ENCODE measurements at places on chromosomes 2 and 18.

- no peak for DNase-seq
Measured at GRCh38 chr2:176099728-176100546, at the start of gene HOXD12. HOXD12 (plus strand) TSS chr2:176099795; CDS start chr2:176099802, 7 bp downstream.

- DNase-seq = no peak
Measured at GRCh38 chr18:59561612-59562011, 135.6 kb downstream of the CCBE1 start.

DNA sequence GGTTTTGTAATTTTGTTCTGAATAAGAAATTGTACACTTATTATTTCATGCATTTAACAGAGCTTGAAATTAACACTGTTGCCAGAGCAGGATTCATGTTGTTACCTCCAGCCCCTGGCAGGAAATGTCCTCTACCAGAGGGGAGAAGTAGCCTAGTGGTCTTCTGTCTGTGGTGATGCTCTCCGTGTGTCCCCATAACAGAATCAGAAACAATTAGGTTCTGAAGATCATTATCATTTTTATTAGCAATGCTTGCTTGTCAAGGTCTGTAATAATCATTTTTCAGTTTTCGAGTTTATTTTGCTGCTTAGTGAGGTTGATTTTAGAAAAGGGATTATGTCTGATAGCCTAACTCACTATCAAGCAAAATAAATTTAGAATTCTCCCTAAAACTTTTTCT lies 116.6 kb upstream of the CNTNAP5 start:
- no peak for DNase-seq

DNA sequence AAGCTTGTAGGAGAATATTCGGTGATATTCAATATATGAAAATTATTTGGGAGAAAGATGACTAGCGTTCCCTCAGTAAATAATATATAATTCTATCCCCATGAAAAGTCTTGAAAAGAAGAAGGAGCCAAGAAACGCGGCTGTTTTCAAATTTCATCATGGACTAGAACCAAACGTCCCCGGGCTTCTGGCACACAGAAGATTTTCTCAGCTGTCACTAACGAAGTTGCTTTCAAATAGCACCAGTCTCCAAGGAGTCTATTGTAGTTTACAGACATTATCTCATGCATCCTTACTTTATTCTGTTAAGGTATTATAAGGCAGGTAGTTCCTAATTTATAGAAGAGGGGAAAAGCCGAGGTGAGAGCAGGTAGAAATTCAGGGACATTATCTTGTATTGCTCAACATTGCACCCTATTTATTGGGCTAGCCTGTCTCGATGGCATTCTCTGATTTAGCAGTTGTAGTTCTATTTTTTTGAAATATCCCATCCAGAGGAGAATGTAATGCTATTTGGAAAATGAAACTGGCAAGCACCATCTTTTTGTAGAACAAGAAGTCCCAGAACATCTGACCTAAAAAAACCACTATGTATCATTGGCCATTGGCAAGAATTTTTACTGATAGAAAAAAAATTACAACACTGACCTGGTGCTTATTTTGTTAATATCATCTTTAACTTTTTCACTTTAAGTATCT lies 198.1 kb upstream of the RASGRP3 start:
- DNase-seq = no peak

DNA sequence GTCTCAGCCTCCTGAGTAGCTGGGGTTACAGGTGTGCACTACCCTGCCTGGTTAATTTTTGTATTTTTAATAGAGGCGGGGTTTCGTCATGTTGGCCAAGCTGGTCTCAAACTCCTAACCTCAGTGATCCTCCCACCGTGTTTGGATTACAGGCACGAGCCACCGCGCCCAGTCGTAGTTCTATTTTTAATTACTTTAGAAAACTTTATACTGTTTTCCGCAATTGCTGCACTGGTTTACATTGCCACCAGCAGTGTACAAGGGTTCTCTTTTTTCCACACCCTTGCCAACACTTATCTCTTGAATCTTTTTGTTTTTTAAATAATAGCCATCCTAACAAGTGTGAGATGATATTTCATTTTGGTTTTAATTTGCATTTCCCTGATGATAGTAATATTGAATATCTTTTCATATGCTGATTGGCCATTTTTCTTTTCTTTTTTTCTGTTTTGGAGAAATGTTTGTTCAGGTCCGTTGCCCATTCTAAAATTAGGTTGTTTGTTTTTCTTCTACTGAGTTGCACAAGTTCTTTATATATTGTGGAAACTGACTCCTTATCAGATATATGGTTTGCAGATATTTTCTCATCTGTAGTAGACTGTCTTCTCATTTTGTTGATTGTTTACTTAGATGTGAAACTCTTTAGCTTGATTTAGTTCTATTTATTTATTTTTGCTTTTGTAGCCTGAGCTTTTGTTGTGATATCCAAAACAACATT lies 16.9 kb downstream of the ALMS1 start:
- no peak for DNase-seq

- DNase-seq = no peak
Measured at GRCh38 chr2:515441-516127, 161.6 kb downstream of the TMEM18 start.

DNA sequence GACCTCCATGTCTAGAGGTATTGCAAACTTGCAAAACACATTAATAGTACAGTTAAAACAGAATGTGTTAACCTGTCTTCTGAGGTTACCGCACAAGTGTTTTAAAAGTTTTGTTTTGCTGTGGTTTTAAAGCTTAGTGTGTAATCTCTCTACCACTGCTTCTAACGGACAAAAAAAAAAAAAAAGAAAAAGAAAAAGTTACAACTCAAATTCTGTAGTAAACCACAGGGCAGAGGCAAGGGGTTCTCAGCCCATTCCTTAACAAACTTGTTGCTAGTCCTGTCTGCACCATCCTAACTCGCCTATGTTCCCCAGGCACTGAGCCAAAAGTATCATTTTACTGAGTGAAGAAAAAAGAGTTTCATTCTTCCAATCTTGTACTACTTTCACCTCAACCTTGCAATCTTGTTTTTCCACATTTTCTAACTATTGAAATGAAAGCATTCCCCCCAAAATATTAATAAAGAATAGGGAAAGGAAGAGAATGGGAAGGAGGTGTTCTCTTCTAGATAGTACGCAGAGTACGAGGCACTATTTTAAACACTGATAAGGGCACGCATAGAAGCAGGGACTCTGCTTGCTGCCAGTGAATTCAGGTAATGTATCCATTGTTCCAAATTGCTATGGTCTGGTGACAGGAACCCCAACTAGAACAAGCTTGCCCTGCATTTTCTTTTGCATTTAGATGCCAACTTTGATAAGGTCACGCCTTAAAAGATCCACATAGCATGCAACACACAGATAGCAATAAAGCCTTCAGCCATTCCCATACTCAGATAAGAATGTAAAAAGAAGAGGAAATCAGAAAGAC lies 47.1 kb downstream of the IKZF2 start:
- no peak for DNase-seq

DNA sequence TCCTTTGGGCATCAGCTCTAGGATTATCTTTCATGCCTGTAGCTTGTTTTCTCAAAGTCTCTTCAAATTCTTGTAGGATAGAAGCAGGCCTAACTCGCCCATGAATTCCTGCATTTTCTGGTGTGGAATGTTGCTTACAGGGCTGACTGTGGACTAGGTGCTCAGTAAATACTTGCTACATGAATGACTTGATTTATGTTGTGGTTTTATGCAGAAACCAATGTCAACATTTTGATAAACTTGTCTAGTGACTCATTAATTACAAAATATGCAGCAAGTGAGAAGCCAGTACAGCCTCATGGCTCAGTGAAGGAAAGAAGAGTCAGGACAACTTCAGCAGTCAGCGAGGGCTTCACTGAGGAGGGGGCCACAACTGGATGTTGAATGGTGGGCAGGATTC lies 110.6 kb upstream of the SIX2 start:
- no peak for DNase-seq

- no peak for DNase-seq
Measured at GRCh38 chr2:48131539-48132270, 225.4 kb upstream of the FBXO11 start.

- no peak for DNase-seq
Measured at GRCh38 chr2:1230155-1230893, 182.9 kb upstream of the TPO start.

DNA sequence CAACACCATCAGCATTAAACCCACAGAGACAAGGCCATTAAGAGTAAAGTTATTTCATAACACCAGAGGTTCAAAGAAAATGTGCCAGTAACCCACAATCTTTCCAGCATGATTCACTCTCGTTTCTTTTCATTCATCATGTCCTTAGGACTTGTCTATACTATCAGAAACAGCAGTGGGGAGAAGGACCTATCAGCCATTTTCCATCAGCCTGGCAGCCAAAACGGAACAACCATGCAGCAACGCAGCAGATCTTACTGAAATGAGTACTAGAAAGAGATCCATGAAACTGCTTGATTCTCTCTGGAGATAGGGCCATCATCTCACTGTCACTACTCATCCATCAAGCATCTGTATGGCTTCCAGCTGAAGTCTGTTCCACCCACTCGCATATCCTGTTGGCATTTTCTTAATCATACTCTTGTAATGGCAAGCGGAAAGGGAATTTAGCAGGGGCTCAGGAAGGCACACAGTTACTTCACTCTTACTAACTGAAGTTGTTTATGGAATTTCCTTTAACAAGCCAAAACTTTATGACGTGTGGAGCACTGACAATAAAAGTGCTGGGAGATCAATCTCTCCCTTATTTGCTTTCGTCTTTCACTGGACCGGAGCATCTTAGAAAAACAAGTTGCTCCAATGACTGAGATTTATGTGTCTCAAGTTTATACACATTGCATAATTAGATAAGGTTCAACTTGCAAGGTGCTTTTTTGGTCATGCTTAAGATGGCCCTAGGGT lies 69.7 kb downstream of the EPHA4 start:
- DNase-seq = no peak

- no peak for DNase-seq
Measured at GRCh38 chr2:219553168-219553417, 9.3 kb downstream of the TMEM198 start.

- DNase-seq = no peak
Measured at GRCh38 chr2:191316246-191316994, 71.2 kb downstream of the MYO1B start.

GRCh38 chr2:198187841-198188240 lies 383.4 kb downstream of the PLCL1 start:
- DNase-seq = no peak

GRCh38 chr18:13261661-13262357 lies 43.2 kb downstream of the LDLRAD4 start:
- DNase-seq = no peak

- no peak for DNase-seq
Measured at GRCh38 chr2:17084877-17085276, 419.2 kb upstream of the CYRIA start.

- DNase-seq = peak; percentile 4
Measured at GRCh38 chr2:120343433-120344105, 2.4 kb upstream of the INHBB start.

- no peak for DNase-seq
Measured at GRCh38 chr2:167480232-167480985, 592.1 kb downstream of the XIRP2 start.

DNA sequence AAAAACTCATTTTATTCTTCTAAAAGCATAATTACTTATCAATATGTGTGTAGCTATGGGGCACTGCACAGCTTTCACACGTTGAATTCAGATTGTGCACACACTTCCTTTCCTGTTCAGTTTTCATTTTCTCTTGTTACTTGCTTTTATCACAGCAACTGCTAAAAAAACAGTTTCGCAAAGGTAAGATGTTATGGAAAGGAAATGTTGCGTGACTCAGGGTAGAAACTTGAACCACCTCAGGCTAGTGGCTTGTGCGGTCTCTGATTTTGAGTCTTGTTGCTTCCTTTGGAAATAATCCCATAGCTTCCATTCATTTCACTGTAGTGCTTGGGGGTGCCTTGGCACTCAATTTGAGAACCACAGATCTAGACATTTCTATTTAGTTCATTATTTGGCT lies 171.9 kb downstream of the FMNL2 start:
- no peak for DNase-seq

DNA sequence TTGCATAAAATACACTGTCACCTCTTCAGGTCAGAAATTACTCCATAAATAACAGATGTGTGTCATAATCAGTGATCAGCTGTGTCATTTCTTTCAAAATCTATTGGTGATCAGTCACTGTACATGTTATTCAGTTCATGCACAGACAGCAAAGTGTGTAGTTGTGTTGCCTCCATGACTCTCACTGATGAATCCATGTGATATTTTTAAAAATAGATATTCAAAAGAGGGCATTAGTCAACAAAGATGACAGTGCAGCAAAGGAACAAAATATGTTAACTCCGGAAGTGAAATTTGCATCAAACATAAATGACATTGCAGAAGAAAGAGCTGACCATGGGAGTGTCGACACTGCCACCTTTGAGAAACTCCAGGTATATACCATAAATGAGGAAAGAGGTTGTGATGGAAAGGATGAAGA lies 17.1 kb upstream of the MCM6 start:
- no peak for DNase-seq

- no peak for DNase-seq
Measured at GRCh38 chr18:54440292-54440691, 82.6 kb downstream of the C18orf54 start.

GRCh38 chr2:5352286-5352685 lies 339.9 kb upstream of the SOX11 start:
- DNase-seq = no peak

DNA sequence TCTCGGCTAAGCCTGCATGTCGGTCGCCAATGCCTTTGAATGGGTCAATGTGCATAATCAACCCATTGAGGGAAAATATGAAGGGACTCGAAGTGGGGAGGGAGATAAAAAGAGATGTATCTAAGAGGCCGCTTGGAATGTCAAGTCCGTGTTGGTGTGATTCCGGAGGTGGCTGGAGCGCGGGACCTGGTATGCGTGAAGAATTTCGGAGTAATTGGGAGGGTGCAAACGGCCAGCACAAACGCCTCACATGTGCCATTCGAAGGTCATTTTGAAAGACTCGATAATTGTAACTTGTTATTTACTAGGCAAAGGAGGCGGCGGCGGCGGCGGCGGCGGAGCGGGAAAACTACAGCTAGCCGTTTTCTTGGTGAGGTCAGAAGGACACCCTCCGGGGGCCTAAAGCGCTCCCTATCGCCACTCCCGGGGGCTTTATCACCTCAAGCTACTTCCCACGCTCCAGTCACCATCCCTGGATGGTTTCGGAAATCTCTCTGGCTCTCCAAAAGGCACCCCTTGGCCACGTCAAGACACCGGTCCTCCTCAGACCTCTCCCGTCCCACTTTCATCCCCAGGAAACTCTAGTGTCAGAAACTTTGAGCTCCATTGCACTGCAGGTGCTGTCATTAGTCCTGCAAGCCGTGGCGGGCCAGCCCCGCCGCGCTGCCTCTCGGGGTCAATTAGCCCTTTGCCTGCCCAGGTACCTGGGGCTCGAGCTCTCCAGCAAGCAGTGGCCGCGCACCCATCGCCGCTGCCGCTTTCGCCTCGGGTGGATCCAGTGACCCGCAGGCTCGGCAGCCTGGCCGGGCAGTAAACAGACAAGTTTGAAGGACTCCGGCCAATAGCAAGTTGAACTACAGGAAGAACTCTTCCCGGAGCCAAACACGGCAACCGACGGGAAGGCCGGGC lies 1.5 kb downstream of the ERBB4 start:
- no peak for DNase-seq

GRCh38 chr2:19688059-19688458 lies 213.7 kb downstream of the TTC32 start:
- DNase-seq = no peak

- DNase-seq = no peak
Measured at GRCh38 chr2:75416420-75417342, 144.1 kb downstream of the EVA1A start.

GRCh38 chr2:67836866-67837265 lies 225.9 kb downstream of the C1D start:
- no peak for DNase-seq

Measured in stimulated activated CD8-positive, alpha-beta memory T cell treated with anti-CD3 and anti-CD28 coated beads, Interleukin-4, amount 100 ng/mL, for 1 hour (primary cell).